ENCODE measurements at places on chromosomes 3 and 15.

GRCh38 chr3:183880121-183880520 is 4.6 kb downstream of the PARL start:
- DNase-seq = no peak

GRCh38 chr15:58994906-58995453 is 7.5 kb downstream of the RNF111 start:
- DNase-seq = no peak

- no peak for DNase-seq
These were observed 285.8 kb upstream of the GADL1 start for GRCh38 chr3:31180274-31180673.

- no peak for DNase-seq
These were observed 23.4 kb downstream of the CHRNA7 start for GRCh38 chr15:32053719-32054118.

- DNase-seq = peak; percentile 79
These were observed 13.7 kb downstream of the ZIC1 start for GRCh38 chr3:147422601-147423536.

DNA sequence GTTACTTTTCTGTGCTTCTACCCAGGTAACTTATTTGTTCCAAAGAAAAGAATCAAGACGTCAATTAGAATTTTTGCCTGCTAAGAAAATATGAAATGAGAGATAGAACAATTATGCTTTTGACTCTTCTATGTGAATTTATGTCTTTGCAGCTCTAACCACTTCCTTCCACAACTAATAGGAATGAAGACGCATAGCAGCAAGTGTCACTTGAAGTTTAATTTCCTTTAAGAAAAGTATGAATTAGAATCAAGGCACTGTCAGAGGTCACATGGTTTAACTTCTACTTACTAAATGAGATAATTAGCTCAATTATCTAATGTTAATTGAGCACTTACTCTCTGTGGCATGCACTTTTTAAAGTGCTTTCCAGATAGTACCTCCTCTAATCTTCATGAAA is 3.3 kb downstream of the WDR49 start:
- no peak for DNase-seq

- peak; percentile 84 for DNase-seq
These were observed 352 bp downstream of the CHRD start for GRCh38 chr3:184380185-184380626.

- no peak for DNase-seq
These were observed 18.2 kb downstream of the C15orf62 start for GRCh38 chr15:40787991-40788390.

DNA sequence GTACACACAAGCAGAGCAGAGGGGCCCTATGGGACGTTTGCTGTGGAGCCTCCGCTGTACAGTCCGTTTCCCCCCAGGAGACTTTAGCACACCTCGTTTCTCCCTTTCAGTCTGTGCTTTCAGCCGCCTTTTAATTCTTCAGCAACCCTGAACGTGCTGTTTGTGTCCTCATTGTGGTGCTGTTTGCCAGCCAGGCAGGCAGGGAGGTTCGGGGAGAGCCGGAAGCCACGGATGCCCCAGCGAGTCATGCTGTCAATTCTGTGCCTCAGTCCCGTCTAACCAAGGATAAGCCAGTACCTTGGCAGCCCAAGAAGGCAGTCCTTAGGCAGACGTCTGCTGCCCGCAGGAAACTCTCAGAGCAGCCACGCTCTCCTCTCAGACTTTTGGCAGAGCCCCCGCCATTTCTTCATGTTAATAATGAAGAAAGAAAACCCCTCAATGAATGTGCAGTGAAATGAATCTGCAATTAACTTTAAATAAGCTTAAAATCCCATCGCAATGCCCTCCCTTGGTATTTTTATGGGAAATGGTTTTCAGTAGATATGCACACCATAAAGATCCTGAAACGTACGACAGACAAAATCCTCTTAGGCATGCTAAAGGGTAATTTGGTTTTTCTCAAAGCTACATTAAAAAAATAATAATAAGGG is 158.6 kb downstream of the UACA start:
- no peak for DNase-seq

- no peak for DNase-seq
These were observed 3.1 kb downstream of the MYRIP start for GRCh38 chr3:39812537-39812936.

DNA sequence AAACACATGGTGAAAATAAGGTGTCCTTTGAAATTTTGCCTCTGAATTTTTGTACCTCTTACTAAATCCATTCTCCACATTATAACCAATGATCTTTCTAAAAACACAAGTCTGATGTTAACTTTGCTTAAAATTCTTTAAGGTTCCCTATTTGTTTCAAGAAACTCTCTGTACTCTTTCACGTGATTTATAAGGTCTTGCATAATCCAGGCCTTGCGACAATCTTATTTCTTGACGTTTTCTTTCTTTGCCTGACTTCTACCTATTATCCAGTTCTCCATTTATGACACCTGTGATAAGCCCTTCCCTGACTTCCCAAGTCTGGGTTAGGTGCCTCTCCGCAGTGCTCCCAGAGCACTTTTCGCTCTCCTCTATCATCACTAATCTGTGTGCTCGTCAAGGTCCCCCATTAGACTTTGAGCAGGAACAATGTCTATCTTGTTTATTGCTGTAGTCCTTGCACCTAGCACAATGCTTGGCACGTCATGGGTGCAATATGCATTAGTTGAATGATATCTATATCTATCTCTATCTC is 24.3 kb upstream of the KPNA1 start:
- DNase-seq = no peak

DNA sequence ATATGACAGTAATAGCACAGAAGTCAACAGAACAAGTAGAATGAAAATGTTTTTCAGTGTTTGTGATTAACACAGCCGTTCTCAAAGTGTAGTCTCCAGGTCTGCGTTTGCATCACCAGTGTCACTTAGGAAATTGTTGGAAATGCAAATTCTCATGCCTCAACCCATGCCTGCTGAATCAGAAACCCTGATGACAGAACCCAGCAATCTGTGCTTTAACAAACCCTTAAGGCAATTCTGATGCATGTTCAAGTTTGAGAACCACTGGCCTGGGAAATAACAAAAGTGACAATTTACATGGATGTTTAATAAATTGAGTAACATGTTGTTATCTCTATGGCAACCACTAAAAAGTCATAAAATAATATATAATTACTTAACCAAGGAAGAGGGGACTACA is 103.1 kb upstream of the ATP11B start:
- DNase-seq = no peak

Data from HuH-7.5 (cell line).